Stimulated activated CD4-positive, alpha-beta T cell treated with anti-CD3 and anti-CD28 coated beads, Interleukin-1b, Interleukin-23, amount 100 ng/mL, for 1 hour (primary cell): ENCODE measurements at places on chromosomes 1 and 21.

GRCh38 chr1:2591581-2592261 is 5.1 kb downstream of the PRXL2B start:
- no peak for DNase-seq

- DNase-seq = no peak
Observed at GRCh38 chr1:151327903-151328674, 873 bp upstream of the PI4KB start.

DNA sequence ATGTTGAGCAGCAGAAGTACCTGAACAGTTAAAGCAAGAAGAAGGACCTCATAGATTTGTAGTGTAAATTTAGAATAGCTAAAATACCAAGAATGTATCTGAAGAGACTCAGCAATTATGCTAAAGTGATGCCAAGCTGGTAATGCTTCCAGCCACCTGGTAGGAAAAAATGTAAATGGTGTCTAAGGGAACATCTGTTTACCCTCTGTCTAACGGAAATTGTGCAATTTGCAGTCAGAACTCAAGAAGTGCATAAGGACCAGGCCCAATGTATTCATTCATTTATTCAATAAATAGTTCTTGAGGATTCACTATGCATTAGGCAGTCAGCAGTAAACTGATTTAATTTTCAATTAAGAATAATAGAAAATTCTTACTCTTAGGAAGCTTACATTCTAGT is 116.0 kb upstream of the ADGRL4 start:
- DNase-seq = no peak

DNA sequence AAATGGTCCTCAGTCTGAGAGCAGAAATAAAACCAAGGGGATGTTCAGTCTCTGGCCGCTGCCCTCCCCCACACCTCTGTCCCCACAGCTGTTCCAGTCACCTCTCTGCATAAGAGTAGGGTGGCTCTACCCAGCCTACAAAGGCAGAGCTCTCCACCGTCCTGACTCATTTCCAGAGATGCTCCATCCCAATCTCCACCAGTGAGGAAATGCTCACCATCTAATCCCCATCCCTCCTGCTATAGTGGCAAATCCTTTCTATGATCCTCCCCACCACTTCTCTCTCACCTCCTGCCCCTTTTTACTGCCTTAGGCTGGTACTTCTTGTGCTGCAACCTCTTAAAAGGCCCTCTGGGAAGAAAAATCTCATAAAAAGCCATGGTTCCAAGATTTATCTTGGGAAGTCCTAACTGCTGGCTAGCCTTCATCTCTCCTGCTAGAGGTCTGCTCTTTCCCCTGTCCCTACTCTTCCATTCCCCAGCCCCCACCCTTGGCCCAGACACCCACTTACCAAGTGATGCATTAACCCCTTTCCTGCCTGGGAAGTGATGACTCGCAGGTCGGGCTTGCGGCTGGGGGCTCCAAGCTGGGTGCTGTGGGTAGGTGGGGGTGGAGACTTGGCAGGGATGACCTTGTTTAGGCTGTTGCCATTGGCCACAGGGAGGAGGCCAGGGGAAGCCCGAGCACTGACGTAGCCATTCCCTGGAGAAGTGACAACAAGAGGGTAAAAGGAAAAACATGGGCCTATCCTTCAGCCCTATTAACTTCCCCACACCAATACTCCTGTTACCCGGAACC is 23.9 kb downstream of the MEF2D start:
- no peak for DNase-seq

- DNase-seq = no peak
Observed at GRCh38 chr1:233367057-233367803, 39.7 kb downstream of the MAP3K21 start.

- no peak for DNase-seq
Observed at GRCh38 chr1:172966844-172967540, 83.7 kb downstream of the TNFSF18 start.

DNA sequence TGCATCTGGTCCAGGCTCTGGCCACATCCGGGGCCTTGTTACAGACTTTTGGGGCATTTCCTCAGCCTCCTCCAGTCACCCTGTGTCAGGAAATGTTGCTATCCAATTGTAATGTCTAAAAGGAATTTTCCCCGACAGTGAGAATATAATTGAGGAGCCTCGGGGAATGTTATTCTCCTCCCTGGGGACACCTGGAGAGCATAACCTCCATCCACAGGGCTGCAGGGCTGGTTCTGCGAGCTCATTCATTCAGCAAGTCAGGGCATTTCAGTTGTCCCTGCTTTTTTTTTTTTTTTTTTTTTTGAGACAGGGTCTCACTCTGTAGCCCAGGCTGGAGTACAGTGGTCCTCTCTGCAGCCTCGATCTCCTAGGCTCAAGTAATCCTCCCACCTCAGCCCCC is 72.6 kb downstream of the MDM4 start:
- no peak for DNase-seq

- DNase-seq = no peak
Observed at GRCh38 chr1:12703821-12704451, 12.0 kb upstream of the AADACL3 start.

- no peak for DNase-seq
Observed at GRCh38 chr21:36700295-36700970, 1.5 kb downstream of the SIM2 start.

DNA sequence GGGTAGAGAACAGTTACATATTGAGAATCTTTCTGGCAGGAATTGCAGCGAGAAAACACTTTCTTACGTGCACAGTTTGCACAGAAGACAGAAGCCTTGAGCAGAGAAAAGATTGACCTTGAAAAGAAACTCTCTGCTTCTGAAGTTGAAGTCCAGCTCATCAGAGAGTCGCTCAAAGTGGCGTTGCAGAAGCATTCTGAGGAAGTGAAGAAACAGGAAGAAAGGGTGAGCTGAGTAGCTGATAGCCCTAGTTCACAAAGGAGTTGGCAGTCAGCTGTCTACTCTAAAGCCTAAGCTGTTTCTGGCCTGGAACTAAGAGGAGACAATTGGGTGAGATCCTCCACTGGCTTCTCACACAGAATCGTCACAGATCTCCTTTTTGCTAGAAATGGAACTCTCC is 20.3 kb upstream of the SH3BGRL3 start:
- no peak for DNase-seq

- DNase-seq = no peak
Observed at GRCh38 chr1:7257225-7257624, 472.0 kb downstream of the CAMTA1 start.

- no peak for DNase-seq
Observed at GRCh38 chr21:45562965-45563364, 20.7 kb upstream of the SLC19A1 start.

DNA sequence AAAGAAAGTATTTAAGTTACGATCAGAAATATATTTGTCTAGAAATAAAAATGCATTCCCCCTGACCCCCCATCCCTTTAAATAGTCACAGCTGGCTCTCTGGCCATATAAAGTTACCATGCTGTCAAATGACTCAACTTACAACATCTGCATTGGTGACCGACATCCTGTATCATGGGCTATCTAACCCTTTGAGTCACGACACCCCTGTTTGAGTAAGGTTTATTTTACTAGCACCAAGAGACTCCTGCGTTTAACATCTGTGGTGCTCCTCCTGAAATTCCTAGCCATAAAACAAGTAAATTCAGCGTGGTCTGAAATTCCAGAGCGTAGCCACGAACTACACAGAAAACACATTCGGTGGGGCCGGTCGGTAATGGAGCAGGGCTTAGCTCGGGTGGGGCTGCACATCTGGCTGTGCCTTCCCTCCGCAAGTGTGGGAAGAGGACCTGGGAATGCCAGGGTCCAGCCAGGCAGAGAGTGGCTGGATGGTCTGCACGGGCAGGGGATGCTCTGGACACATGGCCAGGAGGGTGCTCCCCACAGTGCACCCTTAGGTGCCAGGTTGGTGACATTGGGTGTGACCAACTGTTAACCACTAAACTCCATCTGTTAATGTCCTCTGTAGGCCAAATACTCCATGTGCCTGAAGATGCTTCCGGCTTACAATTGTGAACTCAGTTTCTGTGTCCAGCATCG is 53.0 kb upstream of the CLDN14 start:
- DNase-seq = no peak

GRCh38 chr1:119929643-119930315 is 33.5 kb upstream of the ADAM30 start:
- DNase-seq = no peak
